ENCODE measurements at places on chromosomes 12 and 14.

- peak; percentile 65 for DNase-seq
Measured at GRCh38 chr12:128606051-128606450, 217.7 kb downstream of the SLC15A4 start.

DNA sequence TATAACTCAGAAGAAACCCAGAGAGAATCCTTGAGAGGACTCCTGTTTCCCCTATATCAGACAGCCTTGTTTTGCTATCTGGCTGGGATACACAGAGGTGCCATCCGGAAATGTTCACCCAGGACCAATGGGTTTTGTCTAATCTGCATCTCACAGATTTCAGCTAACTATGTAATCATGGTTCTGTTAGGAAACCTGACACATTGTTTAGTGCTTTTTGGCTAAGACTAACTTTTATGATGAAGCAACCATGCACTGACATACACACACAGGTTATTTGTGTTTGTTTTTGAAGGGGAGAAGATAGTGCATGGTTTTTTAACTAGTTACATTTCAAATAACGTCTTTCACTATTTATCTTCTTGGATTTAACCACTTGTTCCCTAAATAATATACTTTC, 245.2 kb downstream of the AKAP6 start:
- no peak for DNase-seq

GRCh38 chr12:121537814-121538698, 42.8 kb downstream of the KDM2B start:
- no peak for DNase-seq

DNA sequence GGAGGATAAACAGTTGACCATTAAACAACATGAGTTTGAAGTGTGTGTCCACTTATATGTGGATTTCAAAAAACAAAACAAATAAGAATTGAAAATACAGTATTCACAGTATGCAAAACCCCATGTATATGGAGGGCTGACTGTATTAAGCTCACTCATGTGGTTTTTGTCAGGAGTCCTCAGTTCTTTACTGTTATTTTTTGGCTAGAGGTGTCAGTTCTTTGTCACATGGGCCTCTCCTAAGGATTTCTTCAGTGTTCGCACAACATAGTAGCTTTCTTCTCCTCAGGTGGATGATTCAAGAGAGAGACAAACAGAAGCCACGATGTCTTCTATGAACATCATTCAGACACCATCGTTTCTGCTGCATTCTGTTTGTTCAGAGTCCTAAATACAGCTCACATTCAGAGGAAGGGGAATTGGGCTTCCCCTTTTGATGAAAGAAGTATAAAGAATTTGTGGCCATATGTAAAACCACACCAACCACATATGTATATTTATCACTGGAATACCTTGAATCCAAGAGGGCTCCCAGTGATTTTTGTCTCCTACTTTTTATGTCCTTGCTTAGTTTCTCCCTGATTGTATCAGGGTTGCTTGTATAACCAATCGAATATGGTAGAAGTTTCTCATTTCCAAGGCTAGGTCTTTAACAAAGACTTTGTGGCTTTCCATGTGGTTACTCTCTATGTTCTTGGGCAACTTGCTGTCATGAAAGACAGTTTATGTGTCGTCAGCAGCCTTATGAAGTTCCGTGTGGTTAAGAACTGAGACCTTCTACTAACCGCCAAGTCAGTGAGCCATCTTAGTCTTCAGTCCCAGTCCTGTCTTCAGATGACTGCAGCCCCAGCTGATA, 18.9 kb downstream of the MNAT1 start:
- no peak for DNase-seq

GRCh38 chr14:73176685-73177084, 40.4 kb downstream of the PSEN1 start:
- DNase-seq, result no peak

GRCh38 chr12:93043877-93044209, 114.7 kb upstream of the EEA1 start:
- DNase-seq, result no peak

DNA sequence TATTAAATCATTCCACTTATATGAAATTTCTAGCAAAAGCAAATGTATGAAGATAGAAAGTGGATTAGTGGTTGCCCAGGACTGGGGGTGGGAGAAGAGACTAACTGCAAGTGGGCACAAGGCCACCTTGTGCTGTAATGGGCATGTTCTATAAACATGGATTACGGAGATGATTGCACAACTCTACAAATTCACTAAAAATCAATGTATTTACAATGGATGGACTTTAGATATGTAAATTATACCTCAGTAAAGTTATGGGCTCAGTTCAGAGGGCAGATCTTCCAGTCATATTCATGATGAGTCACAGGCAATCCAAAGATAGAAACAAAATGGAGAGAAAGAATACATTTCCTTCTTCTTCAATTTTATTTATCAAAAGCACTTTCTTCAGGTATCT, 173.9 kb downstream of the NDUFA12 start:
- no peak for DNase-seq

DNA sequence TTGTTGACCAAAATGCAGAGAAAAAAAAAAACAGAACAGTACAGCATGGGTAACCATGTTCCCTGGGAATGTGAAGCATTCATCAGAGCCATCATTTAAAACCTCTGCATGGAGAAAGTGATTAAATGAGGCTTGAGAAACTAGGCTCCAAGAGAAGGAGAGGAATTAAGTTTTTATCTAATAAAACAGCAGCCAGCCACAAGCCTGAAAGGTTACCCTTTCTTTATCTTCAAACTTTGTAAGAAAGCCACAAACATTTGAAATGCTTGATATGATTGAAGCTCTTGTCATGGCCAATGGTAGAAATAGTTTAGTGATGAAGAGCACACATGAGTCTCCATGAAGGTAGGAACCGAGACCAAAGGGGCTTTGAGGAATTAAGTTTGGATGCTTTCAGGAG, 144.9 kb upstream of the SYT1 start:
- DNase-seq, result no peak

DNA sequence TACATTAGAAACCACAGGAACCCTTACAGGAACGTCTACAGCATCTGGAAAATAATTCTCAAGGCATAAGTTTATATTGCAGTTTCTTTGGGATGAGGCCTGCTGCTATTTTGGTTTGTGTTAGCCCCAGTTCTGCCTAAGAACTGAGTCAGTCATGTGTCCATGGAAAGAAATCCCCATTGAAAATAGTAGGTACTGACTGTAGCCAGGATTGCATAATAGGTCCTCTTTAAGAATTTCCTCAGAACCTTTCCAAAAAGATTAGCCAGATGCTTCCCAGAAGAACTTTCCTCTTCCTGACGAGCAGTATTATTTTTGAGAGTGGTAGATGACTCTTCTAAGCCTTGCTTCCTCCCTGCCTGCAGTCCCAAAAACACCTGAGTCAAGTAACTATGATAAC, 52.6 kb downstream of the RASSF8 start:
- DNase-seq, result no peak

- no peak for DNase-seq
Measured at GRCh38 chr12:42260518-42260917, 22.5 kb upstream of the YAF2 start.

DNA sequence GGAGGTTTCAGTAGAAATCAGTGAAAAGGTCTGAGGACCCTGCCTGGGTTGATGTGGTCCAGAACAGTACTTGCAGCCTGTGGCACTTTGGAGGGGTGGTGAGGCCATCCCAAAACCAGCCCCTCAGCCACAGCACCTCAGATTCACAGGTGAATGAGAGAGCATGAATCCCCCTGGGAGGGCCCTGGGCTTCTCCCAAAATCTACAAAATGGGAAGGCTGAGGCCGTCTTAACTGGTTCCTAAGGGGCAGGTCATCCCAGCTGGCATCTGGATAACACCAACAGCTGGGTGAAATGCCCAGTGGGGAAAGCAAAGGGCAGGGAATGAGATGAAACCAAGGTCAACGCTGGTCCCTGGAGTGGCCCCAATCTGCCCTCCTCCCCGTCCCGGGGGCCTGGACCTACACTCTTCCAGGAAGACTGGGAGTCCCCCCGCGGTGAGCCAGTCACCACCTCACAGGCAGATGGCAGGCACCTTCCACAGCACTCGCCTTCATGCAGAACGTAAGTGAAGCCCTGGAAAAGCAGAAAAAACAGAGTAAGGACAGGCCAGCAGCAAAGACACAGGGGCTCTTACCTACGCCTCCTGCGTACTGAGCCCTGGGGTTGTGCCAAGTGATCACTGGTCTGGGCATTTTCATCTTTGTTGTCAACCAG, 26.3 kb upstream of the ANO2 start:
- DNase-seq, result no peak

- DNase-seq, result no peak
Measured at GRCh38 chr12:89067421-89068187, 284.7 kb downstream of the DUSP6 start.

- no peak for DNase-seq
Measured at GRCh38 chr12:55626154-55626553, 10.5 kb upstream of the OR10P1 start.

- DNase-seq, result peak; percentile 45
Measured at GRCh38 chr12:79737875-79738718, 47.3 kb upstream of the PAWR start.

GRCh38 chr14:32256576-32256975, 53.5 kb upstream of the RNU6-8 start:
- DNase-seq, result no peak

GRCh38 chr12:27969624-27970400, 2.7 kb downstream of the PTHLH start:
- DNase-seq, result no peak

DNA sequence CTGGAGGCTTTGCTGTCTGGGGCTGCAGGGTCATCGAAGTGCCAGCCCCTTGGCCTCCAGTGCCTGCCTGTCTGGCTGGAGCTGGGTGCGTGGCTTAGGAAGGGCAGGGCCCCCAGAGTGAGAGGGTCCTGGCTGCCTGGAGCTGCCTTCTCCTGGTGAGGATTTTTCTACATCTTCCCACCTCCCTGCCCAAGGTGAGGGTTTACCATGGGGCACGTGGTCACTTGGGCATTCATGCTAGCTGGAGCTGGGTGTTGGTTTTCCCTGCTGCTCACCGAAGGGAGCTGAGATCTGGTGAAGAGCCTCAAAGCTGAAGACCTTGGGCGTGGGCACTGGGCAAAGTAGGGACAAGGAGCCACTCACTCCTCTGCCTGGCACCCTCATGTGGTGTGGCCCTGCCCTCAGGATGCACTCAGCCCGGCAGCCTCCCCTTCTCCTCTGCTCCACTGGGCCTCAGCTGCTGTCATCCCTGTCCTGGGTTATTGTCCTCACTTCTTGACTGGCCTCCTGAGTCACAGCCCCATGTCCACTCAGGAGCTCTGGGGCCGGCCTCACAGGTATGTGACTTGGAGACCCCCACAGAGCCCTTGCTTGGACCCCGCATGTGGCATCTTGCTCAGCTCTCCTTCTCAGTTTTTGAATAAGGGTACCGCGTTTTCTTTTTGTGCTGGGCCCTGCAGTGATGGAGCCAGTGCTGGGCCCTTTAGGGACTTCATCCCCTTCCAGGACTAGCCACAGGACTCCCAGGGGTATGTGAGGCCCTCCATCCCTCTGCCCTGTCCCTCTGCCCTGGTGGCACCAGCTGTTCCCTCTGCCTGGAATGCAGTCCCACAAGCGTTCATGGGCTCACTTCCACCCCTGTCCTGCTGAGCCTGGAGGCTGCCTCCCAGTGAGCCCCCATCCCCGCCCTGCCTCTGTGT, 1.6 kb downstream of the CEP170B start:
- no peak for DNase-seq

DNA sequence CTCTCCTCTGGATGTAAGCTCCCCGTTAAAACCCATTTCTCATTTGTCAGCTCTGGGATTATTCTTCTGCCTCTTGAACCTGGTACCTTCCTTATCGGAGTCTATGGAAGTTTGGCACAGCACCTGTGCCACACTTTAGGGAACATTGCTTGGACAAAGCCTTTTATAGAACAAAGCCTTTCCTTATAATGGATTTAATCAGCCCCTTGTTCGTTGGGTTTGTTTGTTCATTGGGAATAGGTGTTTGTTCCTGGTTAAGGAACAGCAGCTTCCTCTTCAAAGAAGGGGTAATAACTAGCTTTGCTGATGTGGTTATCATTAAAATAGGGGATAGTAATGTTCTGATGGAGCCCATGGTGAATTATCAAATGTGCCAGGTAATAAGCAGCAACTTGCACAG, 70.4 kb downstream of the NRXN3 start:
- no peak for DNase-seq

GRCh38 chr12:52442600-52443061, 8.5 kb upstream of the KRT75 start:
- DNase-seq, result peak; percentile 2

DNA sequence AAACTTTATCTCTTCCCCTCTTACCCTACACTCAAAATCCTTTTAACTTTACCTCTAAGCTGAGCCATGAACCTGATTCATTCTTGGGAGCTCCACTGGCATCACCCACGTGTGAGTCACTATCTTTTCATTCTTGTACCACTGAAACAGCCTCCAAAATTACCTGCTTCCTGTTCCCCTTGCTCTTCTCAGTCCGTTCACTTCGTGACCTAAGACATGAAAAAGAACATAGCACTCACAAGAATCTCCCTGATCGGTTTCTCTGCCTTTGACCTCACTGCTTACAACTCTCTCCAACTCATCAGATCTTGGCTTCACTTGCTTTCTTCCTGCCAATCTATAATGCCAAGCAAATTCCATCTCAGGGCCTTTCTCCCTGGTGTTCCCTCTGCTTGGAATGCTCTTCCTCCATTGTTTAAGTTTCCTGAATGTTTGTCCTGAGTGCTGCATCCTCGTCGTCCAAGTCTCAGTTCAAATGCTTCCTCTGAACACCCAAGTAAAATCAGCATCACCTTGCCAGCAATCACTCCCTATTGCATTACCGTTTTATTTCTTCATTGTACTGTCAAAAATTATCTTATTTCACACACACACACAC, 9.2 kb downstream of the GLIPR1 start:
- DNase-seq, result no peak

DNA sequence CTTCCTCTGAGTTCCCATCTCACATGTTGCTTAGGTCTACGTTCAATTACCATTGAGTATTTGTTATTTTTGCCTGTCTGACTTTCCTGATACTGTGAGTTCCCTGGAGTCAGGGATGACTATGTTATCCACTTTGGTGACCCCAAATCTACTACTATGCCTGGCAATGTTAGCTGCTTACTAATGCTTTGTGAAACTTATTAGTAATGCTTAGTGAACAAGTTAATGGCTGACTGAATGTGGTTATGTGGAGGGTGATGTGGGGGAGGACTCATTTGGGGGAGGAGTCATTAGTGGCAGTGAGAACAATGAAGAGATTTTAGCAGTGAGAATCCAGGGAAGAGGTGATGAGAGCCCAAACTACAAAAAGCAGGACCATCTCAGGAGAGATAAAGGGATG, 121.6 kb downstream of the KTN1 start:
- no peak for DNase-seq

DNA sequence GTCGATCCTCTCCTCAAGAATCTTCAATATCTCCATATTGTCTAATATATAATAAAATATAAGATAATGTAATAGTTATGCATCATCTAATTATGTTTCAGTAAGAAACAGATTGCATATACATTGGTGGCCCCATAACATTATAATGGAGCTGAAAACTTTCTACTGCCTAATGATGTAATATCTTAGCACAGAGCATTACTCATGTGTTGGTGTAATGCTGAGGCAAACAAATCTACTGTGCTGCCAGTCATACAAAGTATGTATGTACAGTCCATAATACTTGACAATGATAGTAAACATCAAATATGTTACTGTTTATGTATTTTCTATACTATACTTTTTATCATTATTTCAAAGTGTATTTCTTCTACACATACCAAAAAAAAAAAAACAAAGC, 128.7 kb downstream of the CPNE8 start:
- no peak for DNase-seq

All from smooth muscle cell of the brain vasculature (primary cell).